Adrenal gland (tissue), 19 donors: ENCODE measurements at places on chromosomes 5 and 9. TPM values are rescaled to one million over a fixed set of nuclear protein-coding genes. Genes with fewer than 3 reads are reported as not detected.

DNA sequence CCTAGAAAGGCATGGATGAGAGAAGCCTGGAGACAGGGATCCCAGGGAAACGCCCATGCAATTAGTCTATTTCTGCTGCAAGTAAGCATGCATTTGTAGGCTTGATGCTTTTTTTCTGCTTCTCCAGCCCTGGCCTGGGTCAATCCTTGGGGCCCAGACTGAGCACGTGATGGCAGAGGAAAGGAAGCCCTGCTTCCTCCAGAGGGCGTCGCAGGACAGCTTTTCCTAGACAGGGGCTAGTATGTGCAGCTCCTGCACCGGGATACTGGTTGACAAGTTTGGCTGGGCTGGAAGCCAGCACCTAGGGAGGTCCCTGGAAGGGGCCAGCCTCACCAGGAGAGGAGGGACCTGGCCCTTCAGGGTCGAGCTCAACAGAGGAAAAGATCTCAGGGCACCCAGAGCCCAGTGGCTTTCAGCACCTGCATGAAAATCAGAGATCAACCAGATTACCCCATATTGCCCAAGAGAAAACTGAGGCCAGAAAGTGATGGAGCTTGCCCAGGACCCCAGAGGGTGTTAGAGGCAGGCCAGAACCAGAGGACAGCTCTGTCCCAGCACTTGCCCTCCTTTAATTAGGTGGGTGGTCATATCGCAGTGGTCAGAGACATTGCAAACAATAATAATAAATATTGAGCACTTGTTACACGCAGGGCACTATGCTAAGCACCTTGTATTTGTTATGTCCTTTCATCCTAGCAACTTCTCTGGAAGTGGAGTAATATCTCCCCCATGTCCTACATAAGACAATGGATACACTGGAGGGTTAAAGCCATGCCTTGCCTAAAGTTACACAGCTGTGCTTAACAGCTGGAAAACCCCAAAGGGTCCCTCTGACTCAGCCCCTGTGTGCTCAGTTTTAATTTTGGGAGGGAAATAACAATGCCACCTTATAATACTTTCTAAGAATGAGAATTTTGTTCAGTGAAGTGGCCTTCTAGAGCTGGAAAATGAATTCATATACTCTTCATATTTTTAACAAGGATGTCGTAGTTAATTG is 67.1 kb downstream of the KLF4 start:
- DNase-seq = peak; percentile 84
- H3K36me3 ChIP-seq = no peaks in the 10 kb centered on the region
- H3K27ac ChIP-seq = no peak overlapping the region
- no peak overlapping the region for H3K4me3 ChIP-seq
- H3K27me3 ChIP-seq = no peaks in the 10 kb centered on the region

DNA sequence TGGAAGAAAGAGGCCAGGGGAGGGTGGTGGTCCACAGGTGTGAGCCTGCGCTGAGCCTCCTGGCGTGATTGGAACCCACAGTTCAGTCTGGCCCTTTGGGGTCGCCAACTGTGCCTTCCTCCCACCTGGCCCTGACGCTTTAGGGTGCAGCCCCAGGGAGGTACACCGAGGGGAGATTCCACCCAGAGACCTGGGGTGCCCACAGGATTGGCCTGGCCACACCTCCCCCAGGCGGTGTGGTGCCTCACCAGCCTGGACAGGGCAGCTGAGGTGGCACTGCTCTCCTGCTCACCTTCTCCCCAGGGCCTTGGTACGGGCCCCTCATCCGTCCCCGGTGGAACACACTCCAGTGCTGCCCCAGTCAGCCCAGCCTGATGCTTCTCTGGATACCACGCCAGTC is 1.0 kb upstream of the CLIC3 start:
- H3K36me3 ChIP-seq = no peaks in the 10 kb centered on the region
- no peak for DNase-seq
- no peak overlapping the region for H3K4me3 ChIP-seq
- H3K27ac ChIP-seq = no peak overlapping the region
- peaks cover 18% of the 10 kb centered on the region for H3K4me1 ChIP-seq
- H3K27me3 ChIP-seq = no peaks in the 10 kb centered on the region

The FBXW11 gene
- total RNA-seq = 80.1 TPM

DNA sequence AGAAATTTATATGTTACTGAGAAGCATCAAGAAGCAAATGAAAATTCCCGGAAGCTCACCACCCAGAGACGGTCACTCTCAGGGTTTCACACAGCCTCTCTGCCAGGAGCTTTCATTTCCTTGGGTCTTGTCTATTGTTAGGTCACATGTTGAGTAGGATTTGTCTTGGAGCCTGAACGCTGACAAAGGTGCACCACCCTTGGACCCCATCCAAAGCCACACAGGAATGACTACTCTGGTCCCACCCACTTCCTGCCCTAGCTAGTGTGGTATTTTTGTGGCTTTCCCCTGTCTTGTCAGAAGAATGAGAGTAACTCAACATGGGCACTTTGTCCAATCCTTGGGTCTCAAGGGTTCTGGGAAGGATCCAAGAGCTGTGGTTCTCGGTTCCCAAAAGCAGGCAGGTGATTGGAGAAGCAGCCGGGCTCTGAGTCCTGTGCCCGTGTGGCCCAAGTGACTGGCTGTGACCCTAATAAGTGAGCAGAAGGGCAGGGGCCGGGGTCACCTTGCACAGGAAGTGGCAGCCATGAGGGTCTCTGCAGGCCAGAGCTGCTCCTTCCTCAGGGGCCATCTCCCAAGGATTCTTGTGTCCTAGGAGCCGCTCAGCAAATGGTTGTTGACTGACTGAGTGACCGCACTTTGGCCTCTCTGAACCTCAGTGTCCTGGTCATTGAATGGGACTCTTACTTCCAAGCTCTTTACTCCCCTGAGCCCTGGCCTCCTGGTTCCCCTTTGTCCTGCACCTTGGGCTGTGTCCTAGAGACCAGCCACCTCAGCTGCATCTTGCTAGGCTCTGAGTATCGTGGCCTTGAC is 6.9 kb downstream of the FGD3 start:
- no peaks in the 10 kb centered on the region for H3K4me1 ChIP-seq
- H3K27me3 ChIP-seq = peaks cover 3% of the 10 kb centered on the region
- DNase-seq = peak; percentile 70
- H3K4me3 ChIP-seq = no peak overlapping the region

DNA sequence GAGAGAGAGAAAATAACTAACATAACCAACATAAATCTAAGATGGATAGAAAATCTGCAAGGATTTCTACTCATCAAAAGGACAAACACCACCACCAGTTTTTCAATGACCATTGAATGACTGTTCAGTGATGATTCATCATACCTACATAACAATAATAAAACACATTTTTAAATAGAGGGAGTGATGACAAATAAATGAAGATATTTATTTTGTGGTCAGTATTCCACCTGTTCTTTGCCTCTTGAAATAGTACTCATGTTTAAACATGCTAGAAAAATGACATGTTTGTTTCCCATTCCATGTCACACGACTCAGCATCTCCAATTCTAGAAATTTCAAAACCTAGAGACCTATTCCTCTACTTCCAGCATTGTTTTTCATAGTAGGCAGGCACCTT is 34.6 kb upstream of the ADAMTS16 start:
- H3K4me3 ChIP-seq = no peak overlapping the region
- no peak overlapping the region for H3K27ac ChIP-seq
- no peaks in the 10 kb centered on the region for H3K36me3 ChIP-seq
- no peak for DNase-seq
- H3K27me3 ChIP-seq = no peaks in the 10 kb centered on the region

The LRRC19 gene
- not detected for total RNA-seq

DNA sequence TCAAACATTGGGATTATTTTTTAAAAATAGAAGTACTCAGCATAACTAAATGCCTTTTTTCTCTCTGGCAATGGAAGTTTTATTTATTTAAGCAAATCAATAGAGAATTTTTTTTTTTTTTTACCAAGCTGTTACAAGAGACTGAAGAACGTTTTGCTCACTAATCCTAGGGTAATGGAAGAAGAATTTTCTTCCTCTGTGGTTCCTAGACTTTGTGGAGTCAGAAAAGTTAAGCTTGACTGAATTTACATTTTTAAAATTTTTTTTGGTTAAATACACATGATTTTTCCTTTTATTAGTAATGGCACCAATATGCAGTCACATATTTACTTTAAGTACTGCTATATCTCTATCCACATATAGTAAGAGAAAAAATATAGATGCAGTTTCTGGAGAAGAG is 189.8 kb downstream of the PCSK1 start:
- no peak for DNase-seq
- no peaks in the 10 kb centered on the region for H3K27me3 ChIP-seq
- no peaks in the 10 kb centered on the region for H3K4me1 ChIP-seq
- H3K27ac ChIP-seq = no peak overlapping the region

DNA sequence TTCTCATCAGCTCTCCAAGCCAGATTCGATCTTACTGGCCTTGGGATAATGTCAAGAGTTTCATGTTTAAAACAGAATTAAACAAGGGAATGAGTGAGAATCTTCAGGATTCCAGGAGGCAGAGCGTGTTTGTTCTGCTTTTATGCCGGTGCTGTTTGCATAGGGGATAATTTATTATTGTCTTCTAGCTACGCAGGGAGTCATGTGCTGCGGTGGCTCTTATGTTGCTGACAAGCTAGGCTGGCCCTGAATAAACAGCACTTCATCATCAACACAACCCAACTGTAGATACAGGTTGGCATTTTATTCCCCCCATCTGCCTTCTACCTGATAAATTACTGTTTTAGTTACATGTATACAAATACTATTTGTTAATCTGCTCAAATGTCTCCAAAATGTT is 47.1 kb upstream of the PCA3 start:
- H3K4me1 ChIP-seq = peaks cover 10% of the 10 kb centered on the region
- no peak overlapping the region for H3K27ac ChIP-seq
- DNase-seq = no peak

The DOCK2 gene
- total RNA-seq = 30.5 TPM

DNA sequence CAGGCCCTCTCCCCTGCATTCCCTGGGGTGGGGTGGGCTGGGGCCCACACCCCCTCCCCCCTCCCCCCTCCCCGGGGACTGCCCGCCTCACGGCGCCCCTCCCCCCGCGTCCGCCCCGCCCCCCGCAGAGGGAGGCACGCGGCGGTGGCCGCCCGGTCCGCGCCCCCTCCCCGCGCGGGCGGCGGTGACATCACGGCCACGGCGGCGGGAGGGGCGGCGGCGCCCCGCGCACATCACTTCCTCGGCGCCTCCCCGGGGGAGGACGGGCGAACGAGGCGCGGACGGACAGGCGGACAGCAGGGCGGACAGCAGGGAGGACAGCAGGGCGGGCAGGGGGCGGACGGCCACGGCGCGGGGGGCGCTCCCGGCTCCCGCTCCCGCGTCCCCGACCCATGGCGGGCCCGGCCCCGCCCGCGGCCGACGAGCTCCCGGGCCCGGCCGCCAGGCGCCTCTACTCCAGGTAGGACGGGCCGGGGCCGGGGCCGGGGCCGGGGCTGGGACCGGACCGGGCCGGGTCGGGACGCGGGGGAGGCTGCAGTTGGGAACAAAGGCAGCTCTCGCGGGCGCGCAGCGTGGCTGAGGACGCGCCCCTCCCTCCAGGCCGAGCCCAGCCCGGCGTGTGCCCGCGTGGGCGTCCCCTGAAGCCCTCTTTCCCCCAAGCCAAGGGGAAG is at the start of gene GPSM1:
GPSM1 (plus strand) TSS at position 236 of the 671 bp plus-strand sequence; CDS start at position 393, 157 bp downstream.
- no peaks in the 10 kb centered on the region for H3K27me3 ChIP-seq
- peaks cover 26% of the 10 kb centered on the region for H3K4me1 ChIP-seq
- H3K4me3 ChIP-seq = peak within 1 kb of the TSS; percentile 56

GRCh38 chr5:122704247-122705036 is 70.4 kb upstream of the SNX2 start:
- no peak overlapping the region for H3K4me3 ChIP-seq
- no peak for DNase-seq
- no peak overlapping the region for H3K27ac ChIP-seq
- H3K27me3 ChIP-seq = no peaks in the 10 kb centered on the region
- H3K4me1 ChIP-seq = no peaks in the 10 kb centered on the region

DNA sequence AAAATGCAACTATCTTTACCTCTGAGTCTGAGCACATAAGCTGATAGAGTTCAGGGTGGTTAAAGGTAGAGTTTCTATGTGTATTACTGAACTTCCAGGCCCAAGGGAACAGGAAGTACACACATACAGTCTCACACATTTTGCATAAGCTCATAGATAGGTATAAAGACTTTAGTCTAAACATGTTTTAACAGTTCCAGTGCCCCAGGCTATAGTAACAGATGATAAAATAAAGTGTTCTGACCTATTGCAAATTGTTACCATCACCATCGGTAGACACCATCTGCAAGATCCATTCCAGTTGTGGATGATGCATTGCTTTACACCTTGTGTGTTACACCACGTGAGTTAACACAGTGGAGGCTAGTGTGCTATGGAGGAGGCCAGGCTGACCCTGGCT is 95.8 kb downstream of the TMEM174 start:
- no peaks in the 10 kb centered on the region for H3K36me3 ChIP-seq
- H3K4me3 ChIP-seq = no peak overlapping the region
- peaks cover 2% of the 10 kb centered on the region for H3K27me3 ChIP-seq
- no peak for DNase-seq
- H3K4me1 ChIP-seq = no peaks in the 10 kb centered on the region
- H3K27ac ChIP-seq = no peak overlapping the region

- H3K4me3 ChIP-seq = no peak overlapping the region
- H3K36me3 ChIP-seq = no peaks in the 10 kb centered on the region
- no peak overlapping the region for H3K27ac ChIP-seq
- no peaks in the 10 kb centered on the region for H3K27me3 ChIP-seq
Observed at GRCh38 chr9:28079677-28080076, 506.4 kb upstream of the C9orf72 start.

The DNM1 gene
- total RNA-seq = 14.7 TPM

The INSL4 gene
- not detected for total RNA-seq

- H3K27ac ChIP-seq = peak overlapping the region; percentile 63
- no peak for DNase-seq
- H3K4me1 ChIP-seq = peaks cover 13% of the 10 kb centered on the region
- H3K36me3 ChIP-seq = no peaks in the 10 kb centered on the region
- no peaks in the 10 kb centered on the region for H3K27me3 ChIP-seq
Observed at GRCh38 chr9:83280790-83281189, 217.8 kb upstream of the RASEF start.

GRCh38 chr9:68842568-68842967 is 137.5 kb downstream of the PIP5K1B start:
- DNase-seq = no peak
- H3K4me1 ChIP-seq = peaks cover 13% of the 10 kb centered on the region
- H3K27me3 ChIP-seq = no peaks in the 10 kb centered on the region
- H3K36me3 ChIP-seq = no peaks in the 10 kb centered on the region
- no peak overlapping the region for H3K27ac ChIP-seq

The PTTG1 gene
- total RNA-seq = 5.6 TPM

The GABRA6 gene
- total RNA-seq = not detected

DNA sequence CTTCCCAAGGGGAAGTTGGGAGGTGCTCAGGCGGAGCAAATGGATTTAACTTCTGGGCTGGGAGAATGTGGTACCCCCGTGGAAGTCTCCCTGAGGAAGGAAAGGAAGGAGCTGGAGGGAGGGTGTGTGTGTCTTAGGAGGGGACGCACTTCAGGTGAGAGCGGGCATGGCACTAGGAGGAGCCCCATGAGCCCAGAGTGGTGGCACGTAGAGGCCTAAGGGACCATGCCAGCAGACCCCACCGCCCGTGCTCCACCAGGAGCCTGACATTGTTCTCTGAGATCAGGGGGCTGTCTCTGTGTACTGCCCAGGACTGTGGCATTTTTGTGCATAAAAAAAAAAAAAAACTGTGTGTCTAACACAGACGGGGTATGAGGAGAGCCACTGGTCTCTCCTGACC is 18.5 kb upstream of the AHRR start:
- H3K4me1 ChIP-seq = peaks cover 6% of the 10 kb centered on the region
- H3K36me3 ChIP-seq = no peaks in the 10 kb centered on the region
- no peak for DNase-seq
- no peaks in the 10 kb centered on the region for H3K27me3 ChIP-seq

The DYNC2I2 gene
- total RNA-seq = 70.3 TPM

- H3K36me3 ChIP-seq = no peaks in the 10 kb centered on the region
- no peak for DNase-seq
- no peak overlapping the region for H3K4me3 ChIP-seq
- H3K27me3 ChIP-seq = no peaks in the 10 kb centered on the region
- H3K4me1 ChIP-seq = peaks cover 4% of the 10 kb centered on the region
Observed at GRCh38 chr5:134456825-134457224, 45.1 kb upstream of the CDKN2AIPNL start.

The SLC6A7 gene
- total RNA-seq = not detected
